T-helper 22 cell (primary cell): ENCODE measurements at places on chromosomes 6 and 20.

DNA sequence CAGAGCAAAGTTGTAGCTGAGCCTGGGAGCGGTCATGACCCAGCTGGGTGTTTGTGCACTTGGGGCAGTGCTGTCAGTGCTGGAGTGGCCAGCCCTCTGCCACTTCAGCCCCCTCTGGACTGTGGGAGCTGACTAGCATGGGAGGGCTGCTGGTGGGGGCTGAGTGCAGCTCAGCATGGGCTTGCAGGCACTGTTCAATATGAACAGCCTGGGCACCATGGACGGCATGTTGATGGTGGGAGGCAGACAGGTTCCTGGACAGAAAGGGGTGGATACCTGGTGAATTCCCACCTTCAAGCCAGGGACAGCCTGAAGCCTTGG is 50.5 kb downstream of the GGTLC1 start:
- no peak for DNase-seq

DNA sequence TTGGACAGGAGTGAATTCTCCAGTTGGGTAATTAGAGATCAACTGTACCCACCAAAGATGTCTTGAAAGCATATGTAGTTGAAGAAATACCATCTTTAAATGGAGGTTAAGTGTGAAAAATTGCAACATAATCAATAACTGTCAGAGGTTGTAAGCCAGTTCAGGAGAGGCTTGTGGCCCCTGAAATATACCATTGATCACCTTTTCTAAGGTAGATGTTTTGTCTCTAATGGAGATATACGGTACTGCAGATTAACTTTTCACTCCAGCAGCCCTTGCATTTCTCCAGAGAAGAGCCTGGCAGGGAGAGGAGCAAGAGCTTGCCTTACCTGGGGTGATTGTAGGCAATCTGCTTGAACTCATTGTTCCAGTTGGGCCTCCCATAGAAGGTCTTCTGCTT is 48.8 kb downstream of the NOX3 start:
- DNase-seq: no peak

DNA sequence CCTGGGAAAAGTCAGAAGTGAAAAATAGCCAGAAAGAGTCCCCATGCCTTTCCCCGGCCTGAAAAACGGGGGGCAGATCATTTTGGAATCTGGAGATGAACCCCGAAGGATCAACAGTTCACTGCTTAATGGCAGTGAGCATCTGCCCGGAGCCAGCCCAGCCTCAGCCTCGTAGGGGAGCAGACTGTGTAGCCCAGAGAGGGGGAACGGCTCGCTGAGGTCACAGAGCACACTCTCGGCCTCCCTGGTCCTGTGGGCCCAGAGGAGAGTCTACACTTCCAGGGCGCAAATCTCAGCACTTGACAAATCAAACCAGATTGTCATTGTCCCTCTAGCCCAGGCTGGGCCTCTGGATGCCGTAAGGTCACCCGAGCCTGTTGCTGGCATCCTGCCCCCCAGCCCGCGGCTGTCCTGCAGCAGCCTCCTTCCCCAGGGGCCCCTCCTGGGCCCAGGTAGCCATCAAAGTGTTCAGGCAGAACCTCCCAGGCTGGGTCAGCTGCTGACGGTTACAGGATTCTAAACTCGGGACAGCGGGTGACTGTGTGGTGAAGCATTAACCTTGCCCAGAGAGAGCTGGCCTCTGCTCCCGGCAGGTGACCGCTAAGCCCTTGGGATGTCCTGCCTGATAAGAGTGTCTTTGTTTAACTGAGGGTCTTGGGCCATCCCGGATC is 56.1 kb downstream of the GNAS-AS1 start:
- DNase-seq: no peak

- DNase-seq: no peak
Observed at GRCh38 chr6:85544776-85545175, 48.9 kb downstream of the SNX14 start.

DNA sequence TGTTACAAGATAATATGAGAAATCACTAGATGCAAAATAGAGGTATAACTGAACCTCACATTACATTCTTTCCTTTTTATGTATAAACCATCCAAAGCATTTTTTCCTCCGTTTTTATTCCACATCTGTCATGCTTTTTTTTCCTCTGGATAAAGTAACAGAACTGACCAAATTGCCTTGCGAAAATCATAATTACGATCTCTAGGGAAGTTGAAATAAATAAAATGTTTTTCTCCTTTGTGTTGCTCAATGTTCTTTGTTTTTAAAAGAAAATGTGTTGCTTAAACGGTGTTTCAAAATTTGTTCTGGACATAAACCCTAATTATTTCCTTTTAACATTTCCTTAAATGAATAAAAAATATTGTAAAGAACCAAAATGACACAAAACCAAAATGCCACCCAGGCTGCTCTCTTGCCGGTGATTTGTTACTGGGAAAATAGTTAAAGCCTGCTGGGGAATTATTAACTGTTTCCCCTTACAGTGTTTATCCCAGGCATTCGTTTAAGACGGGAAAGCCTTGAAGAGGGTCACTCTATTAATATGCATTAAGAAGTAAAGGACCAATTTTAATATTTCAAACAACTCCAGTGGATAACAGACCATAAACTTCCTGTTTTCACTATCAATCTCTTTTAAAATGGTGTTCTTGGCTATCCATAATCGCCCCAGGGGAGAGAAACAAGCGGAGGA is 1.7 kb upstream of the ADGRB3 start:
- DNase-seq: no peak

- no peak for DNase-seq
Observed at GRCh38 chr6:89599727-89600126, 38.8 kb downstream of the LYRM2 start.

- no peak for DNase-seq
Observed at GRCh38 chr6:10567256-10568026, 46.3 kb downstream of the GCNT2 start.

GRCh38 chr6:8859501-8859900 is 424.2 kb upstream of the SLC35B3 start:
- no peak for DNase-seq

DNA sequence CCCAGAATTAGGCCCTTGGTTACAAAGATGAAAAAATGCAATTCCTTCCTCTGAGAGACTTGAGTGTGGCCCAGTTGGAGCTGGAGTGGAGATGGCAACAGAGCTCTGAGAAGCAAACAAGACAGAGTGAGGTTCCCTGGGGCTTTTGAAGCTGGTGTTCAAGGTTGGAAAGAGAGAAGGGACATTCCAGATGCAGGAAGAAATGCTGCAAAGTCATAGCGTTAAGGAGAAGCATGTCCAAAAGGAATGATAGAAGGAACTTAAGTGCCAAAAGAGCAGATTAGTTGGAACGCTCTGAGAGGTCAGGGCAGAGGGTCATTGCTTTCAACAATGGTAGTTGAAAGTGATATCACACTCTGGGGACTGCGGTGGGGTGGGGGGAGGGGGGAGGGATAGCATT is 251.8 kb downstream of the TBC1D7 start:
- no peak for DNase-seq

- DNase-seq: no peak
Observed at GRCh38 chr6:127216810-127217789, 49.6 kb upstream of the RNF146 start.

DNA sequence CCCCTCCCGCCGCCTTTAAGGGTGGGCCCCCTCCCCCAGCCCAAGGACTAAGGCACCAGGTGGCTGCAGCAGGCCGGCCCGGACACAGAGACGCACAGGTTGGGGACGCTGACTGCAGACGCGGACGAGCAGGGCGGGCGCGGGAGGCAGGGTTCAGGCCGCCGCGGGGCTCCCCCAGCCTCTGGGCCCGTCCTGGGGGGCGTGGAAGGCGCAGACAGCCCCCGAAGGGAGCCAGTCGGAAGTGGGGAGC is 9.3 kb downstream of the DUSP15 start:
- no peak for DNase-seq

- DNase-seq: no peak
Observed at GRCh38 chr6:26555505-26556262, 17.5 kb downstream of the HMGN4 start.

- no peak for DNase-seq
Observed at GRCh38 chr20:19256906-19257595, 44.6 kb downstream of the SLC24A3 start.

DNA sequence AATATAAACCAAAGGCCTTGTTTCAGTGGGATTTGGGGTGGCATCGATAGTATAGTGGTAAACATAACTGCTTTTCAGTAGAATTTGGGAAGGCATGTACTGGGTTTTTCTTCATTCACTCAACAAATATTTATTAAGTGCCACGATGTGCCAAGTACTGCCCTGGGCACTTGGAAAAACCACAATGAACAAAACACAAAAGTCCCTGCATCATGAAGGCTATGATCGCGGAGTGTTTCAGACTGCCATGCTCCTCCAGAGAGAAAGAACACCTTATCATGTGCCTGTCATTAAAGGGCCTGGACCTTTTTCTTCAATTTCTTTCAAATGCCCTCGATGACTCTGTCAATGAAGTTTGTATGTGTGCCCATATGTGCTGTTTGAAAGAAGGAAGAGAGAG is 59.2 kb upstream of the CEP85L start:
- no peak for DNase-seq

GRCh38 chr6:95071464-95071863 is 505.9 kb upstream of the MANEA start:
- DNase-seq: no peak

GRCh38 chr6:106823058-106823457 is 151.5 kb downstream of the CD24 start:
- no peak for DNase-seq

- no peak for DNase-seq
Observed at GRCh38 chr20:62239278-62239879, 1.1 kb downstream of the OSBPL2 start.

GRCh38 chr6:166544296-166544605 is 42.2 kb downstream of the RAMACL start:
- DNase-seq: no peak

- DNase-seq: no peak
Observed at GRCh38 chr20:39698752-39699151, 736.6 kb downstream of the DHX35 start.

DNA sequence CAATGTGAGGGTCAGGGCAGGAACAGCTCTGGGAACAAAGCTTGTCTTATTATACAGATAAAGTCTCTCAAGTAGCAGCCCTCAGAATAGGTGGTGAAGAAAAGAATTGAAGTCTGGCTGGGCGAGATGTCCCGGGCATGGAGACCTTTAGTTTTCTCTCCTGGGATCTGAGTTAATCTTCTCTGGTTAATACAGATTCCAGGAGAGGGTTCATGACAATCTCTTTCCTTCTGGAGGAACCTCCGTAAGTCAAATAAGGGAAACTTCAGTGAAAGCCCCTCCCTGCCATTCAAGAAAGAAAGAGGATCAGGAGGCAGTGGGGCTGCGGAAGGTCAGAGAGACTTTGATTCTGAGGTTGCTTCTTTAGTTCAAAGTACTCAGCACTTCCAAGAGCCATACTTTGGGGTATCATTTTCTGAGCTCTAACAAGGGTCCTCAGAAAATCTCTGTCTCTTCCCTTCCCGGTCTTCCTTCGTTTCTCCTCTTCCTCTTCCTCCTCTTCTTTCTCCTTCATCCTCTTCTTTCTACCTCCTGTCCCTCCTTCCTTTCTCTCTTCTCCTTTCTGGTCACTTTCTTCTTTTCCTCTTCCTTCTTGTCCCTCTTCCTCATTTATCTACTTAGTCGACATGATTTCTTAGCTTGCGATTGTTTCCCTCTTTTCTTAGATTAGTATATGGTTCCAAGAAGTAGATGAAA is 4.6 kb upstream of the ZNF184 start:
- no peak for DNase-seq

- DNase-seq: no peak
Observed at GRCh38 chr6:98039443-98039842, 756.4 kb upstream of the MMS22L start.

DNA sequence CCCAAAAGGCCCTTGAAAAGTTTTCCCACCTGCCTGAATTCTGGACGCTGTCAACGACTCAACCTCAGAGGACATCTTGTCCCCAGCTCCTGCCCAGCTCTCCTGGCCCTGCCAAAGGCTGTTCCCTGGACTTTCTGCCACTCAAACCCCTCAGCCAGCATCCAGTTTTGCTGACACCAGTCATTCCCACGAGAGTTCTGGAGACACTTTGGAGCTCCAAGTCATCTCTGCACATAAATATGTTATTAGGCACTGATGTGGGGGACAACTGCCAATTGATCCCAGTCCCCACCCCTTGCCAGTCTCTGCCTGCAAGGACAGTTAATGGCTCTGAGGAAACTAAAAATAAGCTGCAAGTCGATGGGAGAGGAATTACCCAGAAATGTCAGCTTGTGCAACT is 38.9 kb upstream of the KCNB1 start:
- no peak for DNase-seq

- DNase-seq: no peak
Observed at GRCh38 chr6:111113336-111114086, 26.2 kb downstream of the SLC16A10 start.

GRCh38 chr6:98831959-98832283 is 2.5 kb upstream of the POU3F2 start:
- no peak for DNase-seq

DNA sequence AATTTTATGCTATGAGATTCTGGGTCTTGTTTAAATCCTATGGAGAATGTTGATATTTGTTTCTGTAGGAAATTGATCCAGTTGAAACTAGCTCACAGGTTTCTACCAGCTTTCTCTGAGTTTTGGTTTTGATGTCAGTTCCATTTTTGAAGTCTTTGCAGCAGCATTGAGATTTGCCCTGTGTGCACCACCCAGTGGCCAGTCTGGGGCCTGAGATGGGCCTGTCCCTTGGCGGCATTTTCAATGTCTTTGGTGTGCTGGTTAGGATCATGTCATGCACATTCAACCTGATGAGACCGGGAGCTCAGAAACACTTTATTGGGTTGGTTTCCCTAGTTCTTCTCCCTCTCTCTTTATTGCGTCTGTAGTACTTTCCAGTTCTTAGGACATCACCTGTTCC is 395.2 kb upstream of the MAP3K7 start:
- no peak for DNase-seq

DNA sequence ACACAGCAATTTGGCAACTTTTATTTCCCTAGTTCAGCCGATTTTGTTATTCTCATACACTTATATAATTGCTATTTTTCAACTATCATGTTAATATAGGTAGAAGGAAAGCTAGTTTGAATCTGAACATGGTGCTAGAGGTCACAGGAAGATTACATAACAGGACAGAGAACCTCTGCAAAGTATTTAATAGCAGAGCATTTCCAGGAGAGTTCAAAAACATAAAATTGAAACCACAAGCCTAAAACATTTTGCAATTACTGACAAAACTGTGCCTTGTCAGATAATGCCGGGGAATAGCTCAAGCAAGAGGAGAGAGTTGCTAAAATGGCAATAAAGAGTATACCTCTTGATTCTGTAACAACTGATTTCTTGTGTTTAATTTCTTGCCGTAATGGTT is 70.8 kb downstream of the TFAP2B start:
- DNase-seq: no peak

GRCh38 chr6:132499757-132500156 is 13.2 kb downstream of the STX7 start:
- DNase-seq: no peak
